ENCODE measurements at places on chromosomes 1 and 21.

DNA sequence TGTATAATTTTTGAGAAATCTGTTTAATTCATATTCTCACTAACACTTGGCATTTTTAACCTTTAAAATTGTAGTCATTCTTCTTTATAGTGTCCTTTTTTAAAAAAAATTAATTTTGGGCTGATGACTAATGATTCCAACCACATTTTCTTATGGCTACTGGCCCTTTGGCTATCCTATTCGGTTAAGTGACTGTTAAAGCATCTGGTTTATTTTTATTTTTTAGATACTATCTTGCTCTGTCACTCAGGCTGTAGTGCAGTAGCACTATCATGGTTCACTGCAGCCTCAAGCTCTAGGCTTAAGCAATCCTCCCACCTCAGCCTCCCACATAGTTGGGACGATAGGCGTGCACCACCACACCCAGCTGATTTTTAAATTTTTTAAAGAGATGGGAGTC lies 723.2 kb upstream of the CXADR start:
- no peak for DNase-seq

DNA sequence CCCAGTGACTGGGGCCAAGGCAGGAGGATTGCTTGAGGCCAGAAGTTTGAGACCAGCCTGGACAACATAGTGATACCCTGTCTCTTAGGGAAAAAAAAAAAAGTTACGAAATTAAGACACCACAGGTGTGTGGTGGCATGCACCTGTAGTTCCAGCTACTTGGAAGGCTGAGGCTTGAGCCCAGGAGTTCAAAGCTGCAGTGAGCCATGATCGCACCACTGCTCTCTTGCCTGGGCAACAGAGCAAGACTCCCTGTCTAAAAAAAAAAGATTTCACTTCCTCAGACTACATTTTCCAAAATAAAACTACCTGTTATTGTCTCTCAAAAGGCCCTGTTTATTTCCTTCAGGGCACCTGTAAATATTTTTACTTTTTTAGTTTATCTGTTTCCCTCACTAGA lies 4.7 kb upstream of the STK40 start:
- DNase-seq, result peak; percentile 88

GRCh38 chr1:68157416-68157815 lies 74.9 kb downstream of the WLS start:
- DNase-seq, result no peak

GRCh38 chr1:236289492-236290131 lies 7.9 kb upstream of the ERO1B start:
- no peak for DNase-seq

DNA sequence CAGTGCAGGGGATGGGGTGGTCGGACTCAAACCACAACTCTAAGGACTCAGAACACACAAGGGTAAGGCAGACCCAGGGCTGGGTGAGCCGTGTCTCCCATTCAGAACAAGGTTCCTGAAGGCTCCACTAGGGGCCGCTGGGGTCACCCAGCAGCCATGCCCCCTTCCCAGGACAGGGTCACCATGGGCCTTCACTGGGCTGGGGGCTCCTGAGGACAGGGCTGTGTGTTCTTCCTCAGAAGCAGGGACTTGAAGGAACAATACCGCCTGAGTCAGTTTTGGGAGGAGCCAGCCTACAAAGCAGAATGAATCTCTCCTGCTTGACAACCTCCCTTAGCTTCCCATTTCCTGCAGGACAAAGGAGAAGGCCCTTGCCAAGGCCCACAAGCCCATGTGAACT lies 15.4 kb downstream of the RIMS3 start:
- peak; percentile 43 for DNase-seq

All from OCI-LY7 (cell line).